ENCODE measurements at places on chromosomes 4 and X.

GRCh38 chr4:24965627-24966026 is 52.8 kb upstream of the CCDC149 start:
- no peak for DNase-seq

GRCh38 chr4:165059386-165059785 is 5.7 kb downstream of the TRIM75 start:
- DNase-seq = no peak

DNA sequence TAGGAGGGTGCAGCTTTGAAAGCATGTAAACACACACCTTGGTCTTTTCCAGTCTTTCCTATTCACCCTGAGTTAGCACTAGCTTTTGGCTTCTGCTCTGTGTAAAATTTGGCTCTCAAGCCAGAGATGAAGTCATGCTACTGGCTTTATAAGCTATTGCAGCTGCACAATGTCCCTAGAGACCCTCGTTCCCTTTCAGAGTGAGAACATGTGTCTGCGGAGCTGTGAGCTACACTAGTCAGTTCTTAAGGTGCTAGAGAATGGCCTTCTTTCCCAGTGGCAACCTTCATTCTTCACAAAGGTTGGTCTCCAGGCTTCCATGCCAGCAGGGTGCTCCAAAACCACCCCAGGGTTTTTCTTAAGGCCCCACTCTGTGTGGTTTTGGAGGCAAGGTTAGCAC is 199.1 kb downstream of the SPATA18 start:
- DNase-seq = no peak

GRCh38 chr4:54937501-54937900 is 187.9 kb downstream of the KDR start:
- no peak for DNase-seq

- no peak for DNase-seq
Measured at GRCh38 chr4:138200236-138200590, 41.9 kb downstream of the SLC7A11 start.

GRCh38 chr4:53790286-53790685 is 199.0 kb upstream of the LNX1 start:
- no peak for DNase-seq

DNA sequence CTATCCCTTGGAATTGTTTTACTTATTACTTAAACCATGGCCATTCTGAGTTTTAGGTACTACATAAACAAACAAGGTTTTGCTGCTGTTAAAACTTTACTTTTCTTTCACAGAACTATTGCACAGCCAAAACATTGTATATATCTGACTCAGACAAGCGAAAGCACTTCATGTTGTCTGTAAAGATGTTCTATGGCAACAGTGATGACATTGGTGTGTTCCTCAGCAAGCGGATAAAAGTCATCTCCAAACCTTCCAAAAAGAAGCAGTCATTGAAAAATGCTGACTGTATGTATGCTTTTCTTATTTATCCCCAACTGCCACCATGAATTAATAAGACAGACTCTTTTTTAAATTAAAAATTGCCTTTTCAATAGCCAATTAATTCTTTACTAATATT is 69.8 kb downstream of the CCKAR start:
- no peak for DNase-seq

GRCh38 chr4:40629401-40630334 is at the start of gene RBM47:
RBM47 (minus strand) TSS chr4:40629864; CDS start chr4:40438893, 190,971 bp downstream.
- no peak for DNase-seq

- no peak for DNase-seq
Measured at GRCh38 chr4:43224559-43224958, 332.0 kb downstream of the GRXCR1 start.

DNA sequence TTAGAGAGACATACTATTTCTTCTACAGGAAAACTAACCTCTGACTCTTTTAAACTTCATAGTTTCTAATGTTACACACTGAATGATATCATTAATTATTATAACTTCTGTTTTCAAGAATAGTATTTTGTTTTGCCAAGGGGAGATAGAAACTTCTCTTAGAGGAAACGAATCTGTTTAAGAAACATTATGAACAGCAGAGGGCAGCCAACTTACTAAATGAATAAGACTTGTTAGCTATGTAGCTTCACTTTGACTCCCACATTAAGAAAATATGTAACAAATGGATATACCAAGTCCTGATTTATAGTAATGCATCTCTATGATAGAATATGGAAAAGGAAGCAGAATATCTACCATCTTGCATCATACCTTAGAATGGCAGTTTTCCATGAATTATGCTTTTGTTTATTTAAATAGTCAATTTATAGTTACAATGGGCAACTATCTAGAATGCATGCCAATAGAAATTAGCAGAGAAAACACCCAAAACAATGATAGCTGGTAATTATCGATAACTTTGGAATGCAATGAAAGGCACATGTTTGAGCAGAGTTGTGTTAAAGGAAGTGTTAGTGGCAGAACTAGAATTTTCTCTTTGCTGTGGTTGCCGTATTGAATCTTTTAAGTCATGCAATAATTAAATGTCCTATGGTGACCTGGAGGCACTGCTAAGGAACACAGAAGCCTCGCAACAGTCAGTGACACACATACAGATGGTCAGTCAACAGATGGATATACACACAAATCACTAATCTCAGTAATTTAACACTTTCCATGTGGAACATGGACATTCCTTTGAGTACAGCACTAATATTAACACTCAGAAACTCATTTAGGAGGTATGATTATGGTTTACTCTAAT is 105.7 kb upstream of the PDLIM3 start:
- no peak for DNase-seq

GRCh38 chr4:89008166-89008565 is 48.8 kb downstream of the FAM13A start:
- no peak for DNase-seq

- DNase-seq = no peak
Measured at GRCh38 chr4:111435986-111436744, 709.1 kb upstream of the FAM241A start.

- no peak for DNase-seq
Measured at GRCh38 chr4:10879411-10880110, 195.0 kb upstream of the CLNK start.

- DNase-seq = no peak
Measured at GRCh38 chr4:179601671-179602070, 2159.4 kb upstream of the AGA start.

Data from activated gamma-delta T cell treated with anti-CD3 and anti-CD28 coated beads, Interleukin-2, amount 50 U/mL, for 16 hours (primary cell).